Stimulated activated CD8-positive, alpha-beta memory T cell treated with anti-CD3 and anti-CD28 coated beads, Interleukin-15, amount 100 ng/mL, for 24 hours (primary cell): ENCODE measurements at places on chromosomes 11 and 22.

- no peak for DNase-seq
Measured at GRCh38 chr22:30424534-30425326, 838 bp upstream of the MTFP1 start.

DNA sequence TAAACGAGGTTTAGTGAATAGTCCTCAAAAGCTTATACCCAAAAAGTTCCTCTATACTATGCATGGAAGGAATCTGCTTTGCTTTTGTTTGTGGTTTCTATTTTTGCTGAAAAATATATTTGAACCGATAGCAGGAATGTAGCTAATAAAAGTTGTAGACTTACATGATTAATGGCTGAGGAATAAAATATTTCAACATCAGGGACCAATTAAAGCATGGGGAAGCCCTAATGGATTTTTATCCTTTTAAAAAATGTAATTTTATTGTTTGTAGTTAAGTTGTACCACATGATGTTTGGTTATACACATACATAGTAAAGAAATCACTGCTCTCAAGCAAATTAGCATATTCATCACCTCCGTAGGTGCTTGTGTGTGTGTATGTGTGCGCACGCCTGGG is 295.3 kb upstream of the CNTN5 start:
- DNase-seq = no peak

- DNase-seq = no peak
Measured at GRCh38 chr11:102655547-102655946, 30.4 kb upstream of the MMP20 start.

DNA sequence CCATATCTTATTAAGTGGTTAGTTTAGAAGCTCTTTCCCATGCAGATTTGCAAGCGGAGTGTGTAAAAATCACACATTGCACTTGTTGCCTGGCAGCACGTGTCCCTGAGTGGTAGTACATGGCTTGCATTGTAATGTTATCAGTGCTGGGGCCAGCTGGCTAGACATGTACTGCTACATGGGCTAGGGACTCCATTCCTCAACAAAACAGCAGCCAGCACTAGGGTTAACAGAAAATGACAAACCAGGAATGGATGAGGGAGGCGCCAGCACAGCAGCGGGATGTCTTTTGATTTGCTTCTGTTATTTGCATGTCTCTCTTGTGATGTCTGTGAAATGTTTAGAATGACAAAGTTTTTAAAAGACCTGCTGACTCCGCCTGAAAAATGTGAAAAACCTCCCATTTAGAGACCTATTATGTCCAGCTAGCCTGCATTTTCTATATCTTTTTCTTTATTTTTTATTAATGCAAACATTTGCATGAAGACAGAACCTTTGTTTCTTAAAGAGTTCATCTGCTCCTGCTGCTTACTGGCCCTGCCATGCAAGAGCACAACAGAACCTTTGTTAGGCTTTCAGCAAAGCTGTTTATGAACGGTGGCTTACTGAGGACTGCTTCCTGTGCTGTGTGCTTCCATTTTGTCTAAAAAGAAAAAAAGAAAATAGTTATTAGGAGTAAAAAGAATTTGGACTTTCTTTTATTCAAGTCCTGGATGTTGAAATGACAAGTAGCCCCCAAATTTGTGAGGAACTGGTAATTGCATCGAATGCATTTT is 40.7 kb downstream of the CSTPP1 start:
- DNase-seq = no peak

GRCh38 chr11:111957663-111958444 is 20.7 kb downstream of the DIXDC1 start:
- DNase-seq = no peak

- no peak for DNase-seq
Measured at GRCh38 chr11:45319077-45319476, 32.9 kb upstream of the SYT13 start.

- DNase-seq = no peak
Measured at GRCh38 chr11:64226507-64227051, 505 bp downstream of the NUDT22 start.

DNA sequence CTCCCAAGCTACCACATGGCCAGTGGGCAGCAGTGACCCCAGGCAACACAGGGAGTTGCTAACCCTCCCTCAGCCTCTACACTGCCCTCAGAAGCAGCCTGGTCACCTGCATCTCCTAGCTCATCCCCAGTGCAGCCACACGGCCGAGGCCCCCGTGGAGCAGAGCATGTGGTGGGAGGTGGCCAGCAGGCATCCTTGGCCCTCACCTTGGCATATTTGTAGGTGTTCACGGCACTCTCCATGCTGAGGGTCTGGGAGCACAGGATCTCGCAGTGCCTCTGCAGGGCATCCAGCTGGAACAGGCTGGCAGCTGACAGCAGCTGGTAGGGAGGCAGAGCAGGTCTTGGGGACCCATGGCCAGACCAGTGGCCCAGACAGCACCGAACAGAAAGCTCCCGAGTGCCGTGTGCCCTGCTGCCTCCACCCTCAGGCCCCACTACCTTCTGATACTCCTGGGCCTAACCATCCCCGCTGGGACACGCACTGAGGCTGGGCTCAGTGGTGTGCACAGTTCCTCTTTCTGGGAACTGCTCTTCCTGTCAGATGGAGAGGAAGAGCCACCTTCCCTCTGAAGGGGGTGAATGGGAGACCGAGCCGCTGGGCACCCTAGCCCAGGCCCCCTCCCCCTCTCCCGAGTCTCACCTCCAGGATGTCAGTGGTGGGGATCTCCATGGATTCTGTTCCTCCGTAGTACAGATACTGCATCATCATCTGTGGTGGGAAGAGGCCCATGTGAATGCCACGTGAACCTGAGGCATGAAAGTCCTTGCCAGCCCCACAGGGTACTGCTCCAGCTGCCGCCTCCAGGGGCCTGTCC is 48.8 kb downstream of the NAT10 start:
- no peak for DNase-seq

- DNase-seq = no peak
Measured at GRCh38 chr11:24575392-24575791, 78.5 kb downstream of the LUZP2 start.

DNA sequence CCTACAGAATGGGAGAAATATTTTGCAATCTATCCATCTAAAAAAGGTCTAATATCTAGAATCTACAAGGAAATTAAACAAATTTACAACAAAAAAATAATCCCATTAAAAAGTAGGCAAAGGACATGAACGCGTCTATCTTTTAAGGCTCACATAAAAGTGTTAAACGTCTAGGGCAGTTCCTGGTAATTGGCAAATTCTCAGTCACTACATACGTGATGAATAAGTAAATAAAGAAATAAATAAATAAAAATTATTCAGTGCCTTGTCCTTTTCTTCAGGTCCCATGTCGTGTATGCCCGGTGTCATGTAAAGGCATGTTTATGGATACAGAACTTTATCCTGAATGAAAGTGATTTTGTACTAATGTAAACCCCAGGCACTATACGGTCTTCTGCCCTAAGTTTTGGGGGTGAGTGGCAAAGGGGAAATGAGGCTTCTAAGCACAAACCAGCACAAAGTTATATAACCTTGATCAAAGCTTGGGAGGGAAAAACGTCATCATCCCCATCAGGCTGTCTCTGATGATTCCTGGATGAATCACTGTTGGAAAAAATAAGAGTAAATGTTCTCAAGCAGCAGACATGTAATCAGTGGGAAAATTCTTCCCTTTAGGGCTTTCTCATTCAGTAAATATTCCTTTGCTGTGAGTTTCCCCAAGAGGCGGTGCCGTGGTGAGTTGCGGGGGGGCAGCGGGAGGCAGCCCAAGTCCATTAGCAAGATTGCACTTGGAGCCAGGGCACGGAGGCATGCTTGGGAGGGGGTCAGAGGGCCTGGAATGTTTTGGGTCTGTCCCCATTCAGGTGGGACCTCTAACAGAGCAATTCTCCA is 30.4 kb upstream of the MICAL2 start:
- no peak for DNase-seq

DNA sequence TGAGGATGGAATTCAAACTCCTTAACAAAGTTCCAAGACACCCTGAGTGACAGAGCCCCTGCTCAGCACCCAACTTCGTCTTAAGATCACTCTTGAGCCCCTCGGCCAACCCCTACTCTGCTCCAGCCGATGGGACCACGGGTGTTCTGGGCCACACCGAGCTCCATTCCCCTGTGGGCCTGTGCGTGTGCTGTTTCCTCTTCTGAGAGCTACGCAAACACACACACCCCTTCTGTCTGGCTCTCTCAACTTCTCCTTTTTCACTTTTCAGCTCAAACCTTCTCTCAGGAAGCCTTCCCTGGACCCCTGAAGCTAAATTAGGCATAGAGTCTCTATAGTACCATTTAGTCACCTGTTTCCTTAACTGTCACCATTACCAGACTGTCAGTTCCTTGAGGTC is 37.5 kb upstream of the NNMT start:
- DNase-seq = no peak

DNA sequence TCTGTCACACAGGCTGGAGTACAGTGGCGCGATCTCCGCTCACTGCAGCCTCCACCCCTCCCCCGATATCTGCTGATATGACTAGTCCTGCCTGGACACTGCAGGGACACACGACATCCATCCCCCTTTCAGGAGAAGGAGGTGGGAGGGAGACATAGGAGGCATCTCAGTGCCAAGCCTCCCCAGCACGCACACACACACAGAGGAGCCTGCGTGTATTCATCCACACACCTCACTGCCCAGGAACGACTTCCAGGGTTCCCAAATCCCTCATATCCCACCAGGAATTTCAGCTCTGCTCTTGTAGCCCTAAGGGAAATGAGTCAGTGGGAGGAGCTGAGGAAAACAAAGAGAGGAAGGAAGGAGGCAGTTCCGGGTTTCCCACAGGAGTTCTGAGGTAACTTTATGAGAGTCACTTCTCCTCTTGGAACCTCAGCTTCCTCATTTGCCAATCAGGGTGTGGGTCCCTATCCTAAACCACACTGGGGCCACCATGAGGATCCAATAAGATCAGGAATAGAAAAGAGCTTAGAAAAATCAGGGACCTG is 37.2 kb upstream of the ACER3 start:
- no peak for DNase-seq

DNA sequence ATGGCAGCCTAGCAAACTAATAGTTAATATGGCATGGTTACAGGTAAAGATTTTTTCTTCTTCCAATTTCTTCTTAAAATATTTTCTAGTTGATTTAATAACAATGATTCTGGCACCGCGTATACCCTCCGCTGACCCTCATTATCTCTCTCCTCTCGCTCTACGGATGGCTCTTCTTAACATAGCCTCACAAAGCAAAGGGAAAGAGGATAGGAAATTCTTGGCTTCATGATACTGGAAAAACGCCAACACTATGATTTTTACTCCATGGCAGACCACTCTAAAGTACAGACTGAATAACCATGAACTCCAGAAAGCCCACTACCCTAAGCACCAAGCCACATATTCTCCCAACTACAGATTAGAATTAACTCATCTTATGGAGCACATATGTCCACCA is 6.1 kb downstream of the PI4KA start:
- DNase-seq = no peak

GRCh38 chr11:8019314-8020243 is 32.4 kb downstream of the EIF3F start:
- no peak for DNase-seq

DNA sequence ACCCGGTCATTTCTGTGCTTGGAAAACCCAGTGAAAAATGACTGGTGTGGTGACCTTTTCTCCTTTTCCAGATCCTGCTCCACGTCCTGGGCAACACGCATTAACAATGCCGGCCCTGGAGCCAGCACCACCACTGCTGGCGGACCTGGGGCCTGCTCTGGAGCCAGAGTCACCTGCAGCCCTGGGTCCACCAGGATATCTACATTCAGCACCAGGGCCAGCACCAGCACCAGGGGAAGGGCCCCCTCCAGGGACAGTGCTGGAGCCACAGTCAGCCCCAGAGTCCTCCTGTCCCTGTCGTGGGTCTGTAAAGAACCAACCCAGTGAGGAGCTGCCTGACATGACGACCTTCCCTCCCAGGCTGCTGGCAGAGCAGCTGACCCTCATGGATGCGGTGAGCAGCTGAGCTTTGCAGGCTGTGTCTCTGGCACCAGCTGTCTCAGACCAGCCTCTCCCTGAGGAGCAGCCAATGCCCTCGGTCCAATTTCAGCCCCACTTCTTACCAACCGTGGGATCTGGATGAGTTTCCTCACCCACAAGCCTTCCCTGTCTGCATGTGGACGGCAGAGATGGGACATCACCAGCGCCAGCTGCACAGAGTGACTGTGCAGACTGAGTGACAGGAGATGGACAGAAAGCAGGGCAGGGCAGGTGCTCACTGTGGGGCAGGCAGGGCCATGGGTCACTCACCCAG is 1.9 kb downstream of the RGL4 start:
- no peak for DNase-seq
